Islet precursor cell (in vitro differentiated cells): ENCODE measurements at places on chromosomes 1 and 21.

DNA sequence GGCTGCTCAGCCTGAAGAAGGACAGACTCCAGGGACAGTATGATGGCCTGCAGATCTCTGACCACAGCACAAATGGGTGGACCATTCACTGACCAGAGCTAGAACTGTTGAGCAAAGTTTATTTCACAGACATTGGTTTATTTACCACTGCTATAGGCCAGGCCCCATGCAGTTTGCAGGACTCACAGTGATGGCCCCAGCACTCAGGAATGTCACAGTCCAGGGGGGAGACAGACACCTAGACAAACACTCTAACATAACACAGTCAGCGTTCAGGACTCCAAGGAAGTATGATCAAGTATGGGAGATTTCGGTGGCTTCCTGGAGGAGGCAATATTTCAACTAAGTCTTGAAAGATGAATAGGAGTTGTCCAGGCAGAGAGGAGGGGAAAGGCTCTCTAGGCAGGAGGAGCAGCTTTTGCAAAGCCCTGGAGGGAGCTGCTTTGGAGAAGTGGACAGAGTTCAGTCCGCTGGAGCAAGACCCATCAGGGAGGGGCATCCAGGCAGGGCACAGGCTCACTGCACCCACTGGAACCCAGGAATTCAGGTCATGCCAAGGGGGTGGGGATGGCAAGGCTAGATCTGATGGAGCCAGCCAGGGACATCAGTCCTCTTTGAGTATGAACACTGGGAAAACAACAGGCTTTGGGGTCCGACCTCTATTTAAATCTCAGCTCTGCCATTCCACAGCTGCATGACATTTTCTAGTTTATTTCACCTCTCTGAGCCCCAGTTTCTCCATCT is 454.3 kb downstream of the MATN1 start:
- peak; percentile 49 for DNase-seq

GRCh38 chr1:22533244-22533895 is 29.9 kb upstream of the EPHA8 start:
- no peak for DNase-seq

DNA sequence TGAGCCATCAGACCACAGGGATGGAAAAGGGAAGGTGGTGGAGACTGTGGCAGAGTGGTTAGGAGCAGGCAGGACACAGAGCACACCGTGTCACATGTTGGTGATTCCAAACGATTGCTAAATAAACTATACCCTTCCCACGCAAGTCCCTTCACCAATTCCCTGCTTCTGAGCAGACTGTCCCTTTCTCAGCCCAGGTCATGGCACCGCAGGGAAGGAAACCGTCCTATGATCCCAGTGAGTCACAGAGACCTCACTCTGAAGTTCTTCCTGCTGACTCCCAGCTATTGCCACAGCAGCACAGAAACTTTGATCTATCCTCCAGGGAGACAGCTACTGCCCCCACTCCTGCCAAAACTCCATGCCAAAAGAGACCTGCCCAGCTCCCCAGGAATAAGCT is 19.2 kb downstream of the RIMS3 start:
- no peak for DNase-seq

DNA sequence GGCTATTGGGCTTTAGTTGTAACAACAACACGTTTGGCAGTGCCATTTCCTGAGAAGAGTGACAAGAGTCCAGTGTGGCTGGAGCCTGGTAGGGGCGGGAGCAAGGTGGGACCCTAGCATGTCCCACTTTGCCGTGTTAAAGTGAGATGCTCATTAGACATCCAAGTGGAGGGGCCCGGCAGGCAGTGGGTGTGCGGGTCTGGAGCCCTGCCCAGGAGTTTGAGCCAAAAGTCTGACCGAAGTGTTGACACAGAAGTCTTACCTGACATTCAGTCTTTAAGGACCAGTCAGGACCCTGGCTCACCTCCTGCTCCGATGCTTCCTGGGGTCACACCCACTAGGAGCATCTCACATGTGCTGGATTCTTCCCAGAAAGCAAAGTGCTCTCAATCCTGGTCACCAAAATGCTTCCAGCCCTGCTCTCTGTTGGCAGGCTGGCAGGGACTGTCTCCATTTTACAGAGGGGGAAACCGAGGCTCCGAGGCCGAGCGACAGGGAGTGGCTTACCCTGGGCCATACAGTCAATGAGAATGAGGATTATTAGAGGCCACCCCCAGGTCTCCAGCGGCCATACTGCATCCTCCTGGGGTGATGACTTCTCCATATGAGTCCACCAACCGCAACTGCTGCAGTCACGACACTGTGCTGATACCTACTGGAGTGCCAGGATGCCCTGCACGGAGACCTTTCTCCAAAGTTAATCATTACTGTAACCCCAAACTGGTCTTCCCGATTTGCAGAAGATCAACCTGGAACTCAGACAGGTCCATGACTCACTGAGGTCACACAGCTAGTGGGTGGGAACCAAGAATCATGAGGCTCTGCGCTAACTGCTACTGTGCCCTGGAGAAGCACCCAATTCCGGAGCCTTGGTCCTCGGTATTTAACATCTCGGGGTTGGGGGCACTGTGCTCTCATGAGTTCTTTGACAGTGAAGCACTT is 112.7 kb downstream of the PRDM2 start:
- no peak for DNase-seq

- DNase-seq, result peak; percentile 96
These were observed 406.5 kb downstream of the DUSP10 start for GRCh38 chr1:221335161-221336101.

DNA sequence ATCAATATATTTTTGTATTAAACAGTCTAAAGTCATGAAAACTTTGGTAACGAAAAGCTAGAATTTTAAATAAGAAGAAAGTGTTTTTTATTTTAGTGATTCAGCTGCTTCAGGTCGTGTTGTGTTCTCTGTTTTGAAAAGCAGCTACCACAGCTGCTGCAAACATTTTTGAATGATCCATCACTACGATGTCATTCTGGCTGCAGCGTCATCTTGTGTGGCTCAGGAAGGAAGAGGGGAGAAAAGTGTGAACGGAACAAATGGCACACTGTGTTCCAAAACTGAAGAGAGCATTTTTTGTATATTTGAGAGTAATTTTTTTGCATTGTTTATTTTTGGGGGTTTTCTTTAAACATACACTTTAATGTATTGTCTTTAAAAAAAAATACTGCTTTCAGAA is 323.0 kb upstream of the ADGRL2 start:
- DNase-seq, result no peak

DNA sequence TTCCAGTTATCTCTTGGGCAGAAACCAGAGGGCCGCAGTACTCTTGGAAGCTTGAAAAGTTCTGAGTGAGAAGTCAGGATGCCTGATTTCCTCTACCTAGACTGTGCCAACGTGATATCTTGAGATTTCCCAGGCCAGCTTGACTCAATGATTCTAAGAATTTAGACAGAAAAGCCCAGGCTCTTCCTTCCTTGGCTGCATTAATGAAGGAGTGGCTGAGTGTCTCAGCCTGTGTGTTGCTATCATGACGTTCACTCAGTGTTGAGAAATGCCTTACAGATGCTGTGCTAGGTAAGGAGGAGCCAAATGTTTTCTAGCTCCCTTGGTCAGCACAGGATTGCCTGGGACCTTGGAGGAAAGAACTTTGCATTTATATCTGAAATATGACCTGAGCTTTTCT is 454.1 kb upstream of the USP24 start:
- DNase-seq, result peak; percentile 56

GRCh38 chr1:176989023-176989422 is 175.5 kb downstream of the ASTN1 start:
- no peak for DNase-seq

DNA sequence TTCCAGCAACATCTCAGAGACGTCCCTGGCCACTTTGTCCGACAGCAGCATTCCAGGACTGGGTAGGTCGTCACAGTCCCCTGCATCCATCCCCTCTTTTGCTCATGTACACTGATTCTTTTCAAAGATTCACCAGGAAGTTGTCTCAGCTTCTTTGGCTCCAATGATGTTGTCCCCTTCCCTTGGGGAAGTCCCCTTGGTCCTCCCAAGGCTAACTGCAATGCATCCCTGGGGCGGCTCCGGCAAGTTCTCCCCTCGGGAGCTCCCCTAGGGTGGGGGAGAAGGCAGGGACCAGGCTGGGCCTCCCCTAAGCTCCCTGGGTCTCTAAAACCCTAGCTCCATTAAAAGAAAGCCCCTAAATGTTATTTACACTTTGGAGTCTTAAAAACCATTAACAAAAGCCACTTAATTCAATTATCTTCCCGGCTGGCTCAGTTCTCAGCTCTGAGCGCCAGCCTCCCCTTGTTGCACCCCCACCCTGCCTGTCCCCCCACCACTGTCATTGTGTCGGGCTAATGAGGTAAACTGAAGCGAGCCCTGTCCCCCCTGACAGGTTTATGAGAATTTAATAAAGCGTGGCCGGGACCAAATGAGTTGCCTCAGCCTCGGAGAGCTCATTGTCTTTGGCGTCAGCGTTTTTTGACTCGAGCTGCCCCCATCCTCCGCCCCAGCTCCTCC is 25.3 kb downstream of the KNCN start:
- DNase-seq, result no peak

DNA sequence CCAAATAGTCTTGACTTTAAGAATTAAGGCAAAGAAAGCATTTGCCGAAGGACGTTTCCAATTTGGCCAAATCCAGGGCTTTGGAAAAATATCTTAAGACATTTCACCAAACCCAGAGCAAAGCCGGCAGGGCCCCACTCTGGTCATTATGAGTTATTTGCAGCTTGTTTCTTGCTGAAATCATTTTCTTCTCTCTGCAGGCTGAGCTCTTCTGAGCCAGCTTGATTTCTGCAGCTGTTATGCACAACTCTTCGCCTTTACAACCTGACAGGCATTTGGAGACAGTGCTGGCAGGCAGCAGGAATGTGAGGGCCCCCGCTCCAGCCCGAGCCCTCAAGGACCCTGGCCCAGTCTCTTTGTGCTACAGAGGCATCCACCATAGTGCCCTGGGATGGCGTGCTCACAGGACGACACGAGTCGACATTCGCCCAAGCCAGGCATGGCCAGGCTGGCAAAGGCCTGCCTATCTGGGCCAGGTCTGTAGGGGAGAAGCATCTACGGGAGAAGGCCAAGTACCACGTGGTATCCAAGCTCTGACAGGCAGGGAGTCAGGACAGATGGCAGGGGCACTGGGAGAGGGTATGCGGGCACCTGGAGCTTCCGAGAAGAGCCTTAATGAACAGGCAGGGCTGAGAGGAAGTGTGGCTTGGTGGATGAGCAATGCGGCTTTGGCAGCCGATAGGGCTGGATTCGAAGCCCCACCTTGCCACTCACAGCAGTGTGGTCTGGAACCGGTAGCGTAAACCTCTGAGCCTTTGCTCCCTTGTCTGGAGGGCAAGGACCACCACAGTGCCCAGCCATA is 32.3 kb downstream of the SYF2 start:
- DNase-seq, result no peak

DNA sequence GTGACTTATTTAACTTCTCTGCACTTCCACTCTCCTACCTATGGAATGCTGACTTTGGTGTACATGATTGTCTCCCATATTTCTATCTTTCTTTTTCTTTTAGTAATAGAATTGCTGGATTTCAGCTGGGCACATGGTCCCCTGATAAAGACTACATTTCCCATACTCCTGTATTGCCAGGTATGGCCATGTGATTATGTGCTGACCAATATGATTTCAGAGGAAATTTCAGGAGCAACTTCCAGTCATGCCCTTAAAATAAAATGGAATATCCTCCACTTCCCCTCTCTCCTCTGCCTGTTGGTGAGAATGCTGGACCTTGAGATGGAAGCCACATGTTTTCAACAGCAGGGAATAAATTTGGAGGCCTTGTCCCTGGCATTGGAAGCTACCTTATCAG is 130.7 kb upstream of the IGSF21 start:
- DNase-seq, result no peak

- DNase-seq, result no peak
These were observed 463.9 kb upstream of the LRRC7 start for GRCh38 chr1:69103705-69104385.

GRCh38 chr1:56376188-56376984 is 203.0 kb downstream of the PLPP3 start:
- peak; percentile 98 for DNase-seq

DNA sequence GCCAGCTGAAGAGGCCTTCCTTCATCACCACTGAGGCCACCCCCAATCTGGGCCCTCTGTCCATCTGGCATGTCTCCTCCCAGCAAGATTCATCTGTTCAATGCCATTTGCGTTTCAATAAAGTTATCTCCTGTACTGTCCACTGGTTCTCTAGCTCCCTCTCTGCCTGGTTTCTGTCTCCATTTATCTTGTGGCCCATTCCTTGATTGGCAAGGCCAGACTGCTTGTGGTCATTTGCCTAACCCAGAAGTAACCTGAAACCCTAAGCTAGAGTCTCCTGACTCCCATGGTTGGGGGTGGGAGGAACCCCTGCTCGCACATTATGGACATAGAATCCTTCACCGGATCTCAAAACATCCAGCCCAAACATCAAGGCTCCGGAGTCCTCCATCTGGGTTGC is 2.1 kb upstream of the IPO9 start:
- DNase-seq, result no peak

DNA sequence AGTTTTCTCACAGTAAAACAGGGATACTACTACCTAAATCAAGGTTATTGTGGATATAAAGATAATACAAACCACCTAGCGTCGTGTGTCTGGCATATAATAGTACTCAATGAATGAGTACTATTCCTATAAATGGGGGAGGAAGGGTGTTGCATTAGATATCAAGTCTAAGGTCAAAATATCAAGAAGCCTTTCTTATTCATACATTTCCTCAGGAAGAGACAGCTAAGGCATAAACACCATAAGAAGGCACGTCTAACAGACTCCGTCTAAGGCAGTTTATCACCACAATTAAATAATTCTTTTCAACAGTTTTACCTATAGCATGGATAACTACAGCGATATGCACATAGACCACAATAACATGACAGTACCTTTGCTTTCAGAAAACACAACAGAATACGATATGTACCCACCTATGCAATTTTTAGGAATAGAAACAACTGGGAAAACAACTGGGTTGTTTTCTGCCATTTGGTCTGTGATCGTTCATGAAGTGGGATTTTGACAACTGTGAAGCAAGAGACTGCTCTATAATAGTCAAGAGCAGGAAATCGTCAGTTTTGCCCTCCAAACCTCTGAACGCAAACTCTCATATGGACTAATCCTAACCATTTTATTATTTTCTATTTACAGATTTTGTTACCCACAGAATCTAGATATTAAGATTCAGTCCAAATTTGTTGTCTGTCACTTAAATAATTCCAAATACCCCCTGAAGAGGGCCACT is 53.1 kb downstream of the HNRNPR start:
- no peak for DNase-seq

DNA sequence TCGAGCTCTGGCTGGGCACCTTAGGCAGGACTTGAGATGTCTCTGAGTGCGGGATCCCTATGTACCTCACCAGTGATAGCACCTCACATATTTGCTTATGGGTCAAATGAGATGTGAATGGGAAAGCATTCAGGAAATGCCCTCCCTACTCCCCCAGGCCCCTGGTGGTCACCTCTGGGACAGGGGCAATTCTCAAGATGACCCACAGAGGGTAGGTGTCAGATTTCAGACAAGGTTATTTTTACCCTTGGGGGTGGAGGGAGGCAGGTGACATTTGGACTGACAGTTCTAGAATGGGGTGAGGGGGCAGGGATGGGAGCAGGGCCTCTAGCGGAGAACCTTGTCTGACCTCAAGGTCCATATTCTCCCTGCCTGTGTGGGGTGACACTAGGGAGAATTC is 27.1 kb downstream of the ACOT11 start:
- no peak for DNase-seq
